ENCODE measurements at places on chromosomes 3 and 15. TPM values are rescaled to one million over a fixed set of nuclear protein-coding genes. Genes with fewer than 3 reads are reported as not detected.

EIF4E3 gene
- total RNA-seq, result 7.5 TPM

HES1 gene
- total RNA-seq, result 9.4 TPM

DNA sequence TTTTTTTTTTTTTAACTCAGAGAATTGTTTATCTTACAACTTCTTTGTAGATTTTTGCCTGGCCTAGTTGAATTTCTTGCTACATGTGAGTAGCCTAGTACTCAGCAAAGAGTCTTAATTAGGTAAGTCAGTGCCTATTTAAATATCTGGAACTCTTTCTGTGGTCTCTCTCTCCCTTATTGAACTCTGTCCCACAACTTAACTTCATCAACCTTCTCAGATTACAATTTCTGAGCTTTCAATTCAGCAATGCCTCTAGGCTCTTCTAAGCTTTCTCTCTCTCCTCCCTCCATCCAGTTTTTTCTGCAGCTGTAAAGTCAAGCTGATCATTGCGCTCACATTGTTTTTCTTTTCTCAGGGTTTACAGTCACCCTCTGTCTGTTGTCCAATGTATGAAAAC is 517.6 kb upstream of the ROBO1 start:
- DNase-seq, result peak; percentile 30

DNA sequence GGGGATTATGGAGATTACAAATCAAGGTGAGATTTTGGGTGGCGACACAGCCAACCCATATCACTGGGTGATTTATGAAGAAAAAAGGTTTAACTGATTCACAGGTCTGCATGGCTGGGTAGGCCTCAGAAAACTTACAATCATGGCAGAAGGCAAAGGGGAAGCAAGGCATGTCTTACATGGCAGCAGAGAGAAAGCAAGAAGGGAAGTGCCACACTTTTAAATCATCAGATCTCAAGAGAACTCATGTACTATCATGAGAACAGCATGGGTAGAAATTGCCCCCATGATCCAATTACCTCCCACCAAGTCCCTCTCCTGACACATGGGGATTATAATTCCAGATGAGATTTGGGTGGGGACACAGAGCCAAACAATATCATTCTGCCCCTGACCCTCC is 59.7 kb downstream of the DPH6 start:
- DNase-seq, result no peak

- DNase-seq, result no peak
Measured at GRCh38 chr3:110731148-110731547, 340.5 kb upstream of the NECTIN3 start.

DNA sequence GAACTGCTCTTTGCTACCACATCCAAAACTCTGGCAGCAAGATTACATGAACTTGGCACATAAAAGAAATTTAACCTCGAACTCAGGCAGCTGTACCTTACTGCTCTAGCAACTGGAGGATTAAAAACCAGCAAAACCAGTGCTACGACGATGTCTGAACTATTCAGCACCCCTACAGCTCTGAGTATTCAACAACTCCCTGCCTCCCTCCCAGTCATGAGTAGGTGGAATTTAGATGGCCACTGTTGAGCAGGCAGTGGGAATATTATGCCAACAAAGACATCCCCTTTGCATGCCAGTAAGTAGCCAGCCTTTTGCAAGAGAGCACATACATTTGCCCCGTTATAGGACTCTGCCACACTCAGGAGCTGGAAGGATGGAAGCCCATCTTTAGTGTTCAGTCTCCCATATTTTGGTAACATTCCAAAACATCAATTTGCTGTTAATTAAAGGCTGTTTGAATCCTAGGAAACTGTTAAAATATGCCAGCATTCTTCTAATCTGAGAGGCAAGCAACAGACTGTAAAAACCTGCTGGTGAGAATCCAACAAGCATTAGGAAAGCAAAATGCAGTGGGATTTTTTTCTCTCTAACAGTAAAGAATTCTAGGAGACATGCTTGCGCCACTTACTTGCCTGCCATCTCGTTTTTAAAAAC is 85.4 kb downstream of the ZNF385D start:
- DNase-seq, result peak; percentile 69

DNA sequence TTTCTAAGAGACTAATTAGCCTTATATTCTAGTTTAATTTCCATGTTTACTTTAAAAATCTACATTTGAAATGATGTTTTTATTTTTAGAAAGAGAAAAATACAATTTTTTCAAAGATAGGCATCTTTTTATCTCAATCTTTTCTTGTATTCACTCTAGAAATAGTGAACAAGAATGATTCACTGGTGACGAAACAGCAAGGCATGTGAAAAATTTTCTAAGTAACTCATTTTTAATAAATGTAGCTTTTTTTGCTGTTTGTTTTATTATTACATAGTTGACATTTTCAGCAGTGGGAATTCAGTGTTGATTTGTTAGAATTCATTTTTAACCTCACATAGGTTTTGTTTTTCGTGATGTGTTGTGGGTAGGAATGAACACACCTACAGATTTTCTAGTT is 1226.4 kb downstream of the NSUN3 start:
- peak; percentile 53 for DNase-seq

DNA sequence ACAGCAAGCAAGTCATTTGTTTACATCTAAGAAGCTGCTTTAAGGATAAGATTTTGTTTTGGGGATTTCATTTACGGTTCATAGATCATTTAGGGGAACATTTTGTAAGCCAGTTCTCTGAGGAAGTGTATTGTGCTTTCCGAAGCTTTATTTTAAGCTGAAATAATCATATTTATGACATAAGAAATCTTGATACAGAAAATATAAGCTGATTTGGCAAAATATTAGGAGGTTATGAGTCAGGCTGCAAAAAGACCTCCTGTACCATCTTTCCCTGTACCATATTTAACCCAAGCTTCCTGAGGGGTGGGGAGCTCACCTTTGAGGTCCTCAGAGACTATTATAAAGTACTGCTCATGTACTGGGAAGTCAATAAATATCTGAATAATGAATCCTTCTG is 8.1 kb upstream of the EIF4E3 start:
- DNase-seq, result no peak

CCDC51 gene
- total RNA-seq, result 24.0 TPM

- no peak for DNase-seq
Measured at GRCh38 chr3:175655351-175655750, 796.2 kb downstream of the NAALADL2 start.

- DNase-seq, result peak; percentile 88
Measured at GRCh38 chr15:39242345-39242744, 338.5 kb upstream of the THBS1 start.

KLHL40 gene
- not detected for total RNA-seq

GRCh38 chr15:96123028-96123400 is 207.5 kb upstream of the NR2F2 start:
- no peak for DNase-seq

NUTM1 gene
- not detected for total RNA-seq

SLC15A2 gene
- total RNA-seq, result 4.7 TPM

GRCh38 chr3:71978150-71978721 is 193.3 kb upstream of the PROK2 start:
- DNase-seq, result peak; percentile 70

XCR1 gene
- total RNA-seq, result not detected

IQCF5 gene
- total RNA-seq, result not detected

Data from renal cortical epithelial cell (primary cell).